ENCODE measurements at places on chromosomes 16 and 17. TPM values are rescaled to one million over a fixed set of nuclear protein-coding genes. Genes with fewer than 3 reads are reported as not detected.

The SOX9 gene
- total RNA-seq: 0.15 TPM

The ZNF469 gene
- 1.6 TPM for total RNA-seq

The FOXC2 gene
- total RNA-seq: 2.4 TPM

The TPSG1 gene
- total RNA-seq: not detected

The TMIGD1 gene
- total RNA-seq: not detected

The ZPBP2 gene
- not detected for total RNA-seq

The KIF2B gene
- total RNA-seq: not detected

The CD300E gene
- not detected for total RNA-seq

The KANSL1 gene
- total RNA-seq: 104 TPM

The SSTR5 gene
- total RNA-seq: not detected

The TP53TG3 gene
- not detected for total RNA-seq

The SEZ6L2 gene
- total RNA-seq: 3.9 TPM

The ABCC6 gene
- 1.4 TPM for total RNA-seq

The HP gene
- not detected for total RNA-seq

The CHCT1 gene
- total RNA-seq: not detected

The KRT31 gene
- not detected for total RNA-seq

The RASD1 gene
- total RNA-seq: 6.8 TPM

The CBLN1 gene
- total RNA-seq: not detected

The FKBP10 gene
- 164 TPM for total RNA-seq

The VPS9D1 gene
- total RNA-seq: 3.0 TPM

The CD79B gene
- total RNA-seq: 2.0 TPM

The SETD1A gene
- 1.6 TPM for total RNA-seq

The C16orf46 gene
- 0.32 TPM for total RNA-seq

The SREBF1 gene
- 22.2 TPM for total RNA-seq

The KRTAP4-3 gene
- not detected for total RNA-seq

The C16orf92 gene
- not detected for total RNA-seq

The CIBAR2 gene
- not detected for total RNA-seq

The QPRT gene
- total RNA-seq: 1.4 TPM

The HOXB4 gene
- total RNA-seq: 4.6 TPM

The NPIPA8 gene
- total RNA-seq: not detected

The TNFSF13 gene
- total RNA-seq: 1.6 TPM

The SAMD14 gene
- total RNA-seq: 4.6 TPM

The PPY gene
- not detected for total RNA-seq

The ITGAX gene
- 0.76 TPM for total RNA-seq

The OSBPL7 gene
- total RNA-seq: 11.1 TPM

The CTRL gene
- total RNA-seq: 0.32 TPM

The SLFN14 gene
- total RNA-seq: not detected

The TBC1D3G gene
- total RNA-seq: not detected

The ADGRG3 gene
- not detected for total RNA-seq

The GRB7 gene
- total RNA-seq: not detected

The ARHGDIG gene
- total RNA-seq: 0.61 TPM

The TEKT3 gene
- total RNA-seq: under 0.01 TPM

The SHISA9 gene
- total RNA-seq: not detected

The RAB11FIP4 gene
- total RNA-seq: under 0.01 TPM

The FOXJ1 gene
- not detected for total RNA-seq

The TMEM92 gene
- not detected for total RNA-seq

The LPCAT2 gene
- 29.6 TPM for total RNA-seq

The TP53TG3F gene
- total RNA-seq: not detected
